ENCODE measurements at places on chromosomes 1 and 21.

DNA sequence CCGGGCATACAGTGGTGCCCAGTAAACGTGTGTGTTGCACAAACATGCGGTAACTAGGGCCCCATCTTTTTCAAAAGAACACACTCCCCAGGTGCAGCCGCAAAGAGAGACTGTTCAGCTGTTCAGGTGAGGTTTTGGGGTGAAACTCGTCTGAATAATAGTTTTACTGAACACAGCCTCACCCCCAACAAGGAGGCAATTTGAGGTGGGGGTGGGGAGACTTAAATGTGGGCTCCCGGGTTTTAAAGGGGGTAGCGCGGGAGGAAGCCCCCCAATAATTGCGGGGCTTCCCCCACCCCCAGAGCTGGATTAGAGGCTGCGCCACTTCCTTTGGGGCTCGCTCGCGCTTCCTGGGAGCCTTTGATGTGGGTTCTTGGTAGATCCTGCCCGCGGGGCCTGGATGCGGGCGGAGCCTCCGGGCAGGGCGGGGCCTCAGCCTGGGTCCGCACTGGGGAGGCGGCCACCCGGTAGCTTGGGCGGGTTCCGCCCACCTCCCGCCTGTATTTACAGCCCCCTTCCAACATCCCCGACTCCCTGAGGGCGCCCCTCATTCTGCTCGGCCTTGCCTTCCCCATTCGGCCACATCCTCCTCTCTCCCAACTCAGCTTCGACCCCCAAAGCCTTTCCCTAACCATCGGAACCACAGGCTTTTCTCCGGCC lies 6.4 kb upstream of the EPHA2 start:
- DNase-seq = no peak

DNA sequence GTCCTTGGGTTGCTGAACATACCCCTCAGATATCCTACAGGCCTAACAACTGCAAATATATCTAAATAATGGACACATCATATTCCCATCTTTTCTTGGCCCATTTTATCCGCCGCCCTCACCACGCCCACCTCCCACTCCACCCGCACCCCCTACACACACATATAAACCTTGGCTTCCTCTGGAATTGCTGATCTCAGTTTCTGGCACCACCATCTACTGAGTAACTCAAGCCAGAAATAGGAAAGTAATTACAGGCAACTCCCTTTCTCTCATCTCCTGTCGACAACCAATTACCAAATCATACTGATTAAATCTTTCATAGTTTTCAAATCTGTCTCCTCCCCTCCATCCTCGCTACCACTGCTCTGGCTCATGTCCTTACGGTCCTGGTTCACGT lies 4.7 kb downstream of the RGS8 start:
- no peak for DNase-seq

GRCh38 chr1:59081795-59082194 lies 215.1 kb upstream of the FGGY start:
- DNase-seq = no peak

DNA sequence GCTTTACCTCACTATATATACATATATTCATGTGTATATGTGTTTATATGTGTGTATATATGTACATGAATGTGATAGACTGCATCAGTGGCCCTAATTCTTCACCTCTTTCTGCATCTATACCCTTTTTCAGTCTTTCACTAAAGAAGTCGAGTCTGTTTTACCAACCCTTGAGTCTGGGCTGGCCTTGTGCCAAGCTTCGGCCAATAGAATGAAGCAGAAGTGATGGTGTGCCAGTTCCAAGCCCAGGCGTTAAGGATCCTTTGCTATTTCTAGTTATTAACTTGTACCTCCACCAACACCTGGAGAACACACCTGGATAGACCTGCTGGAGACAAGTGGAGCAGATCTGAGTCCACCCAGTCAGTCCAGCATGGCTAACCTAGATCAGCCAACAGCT lies 61.6 kb upstream of the PPM1J start:
- no peak for DNase-seq

DNA sequence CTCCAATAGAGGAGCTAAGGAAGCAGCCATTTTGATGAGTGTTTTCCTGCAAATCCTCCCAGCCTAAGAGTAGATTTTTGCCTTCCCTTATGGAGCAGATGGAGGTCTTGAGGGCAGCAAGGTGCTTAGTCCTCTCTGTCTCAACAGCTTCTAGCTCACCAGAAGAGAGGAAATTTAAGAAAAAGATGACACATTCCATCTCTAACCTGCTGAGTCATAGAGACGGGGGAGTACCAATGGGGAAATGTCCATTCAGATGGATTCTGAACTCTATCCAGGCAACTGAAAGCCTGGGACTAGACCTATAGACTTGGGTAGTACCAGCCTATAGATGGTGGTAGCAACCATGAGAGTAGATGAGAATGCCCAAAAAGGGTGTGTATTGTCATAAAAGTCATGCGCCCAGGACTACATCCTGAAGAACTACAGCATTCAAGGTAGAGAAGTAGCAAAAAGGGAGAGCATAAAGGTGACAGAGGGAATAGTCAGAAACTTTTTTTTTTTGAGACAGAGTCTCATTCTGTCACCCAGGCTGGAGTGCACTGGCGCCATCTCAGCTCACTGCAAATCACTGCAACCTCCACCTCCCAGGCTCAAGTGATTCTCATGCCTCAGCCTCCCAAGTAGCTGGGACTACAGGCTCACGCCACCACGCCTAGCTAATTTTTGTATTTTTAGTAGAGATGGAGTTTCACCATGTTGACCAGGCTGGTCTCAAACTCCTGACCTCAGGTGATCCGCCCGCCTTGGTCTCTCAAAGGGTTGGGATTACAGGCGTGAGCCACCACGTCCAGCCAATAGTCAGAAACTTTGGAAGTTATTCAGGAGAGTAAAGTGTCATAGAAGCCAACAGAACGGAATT lies 10.7 kb upstream of the ELOA start:
- DNase-seq = peak; percentile 73

Data from suppressor macrophage treated with lipopolysaccharide for 1 hour (primary cell).